ENCODE measurements at places on chromosomes 13 and 19.
A peak's percentile ranks its signal among the peaks of the same experiment; 100 is the strongest.

GRCh38 chr13:99941086-99941485 is 30.5 kb downstream of the ZIC5 start:
- no peak for DNase-seq

DNA sequence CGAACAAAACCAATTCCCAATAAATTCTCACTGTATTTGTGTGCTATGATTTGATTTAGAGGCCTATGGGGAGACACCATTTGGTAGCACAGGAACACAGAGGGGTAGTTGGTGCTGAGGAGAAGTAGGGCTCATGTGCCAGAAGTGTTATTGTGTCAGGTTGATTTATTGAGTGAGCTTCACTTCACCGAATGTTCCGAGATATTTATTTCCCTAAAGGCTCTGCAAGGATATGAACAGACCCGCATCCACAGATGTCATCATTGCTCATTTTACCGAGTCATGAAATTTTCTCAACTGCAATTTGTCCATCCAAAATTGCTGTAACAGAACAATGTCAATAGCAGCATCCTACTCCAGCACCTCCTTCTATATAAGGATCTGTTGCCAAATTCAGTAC is 69.5 kb downstream of the DACH1 start:
- no peak for DNase-seq

- no peak for DNase-seq
Measured at GRCh38 chr13:111627596-111627995, 307.2 kb downstream of the TEX29 start.

DNA sequence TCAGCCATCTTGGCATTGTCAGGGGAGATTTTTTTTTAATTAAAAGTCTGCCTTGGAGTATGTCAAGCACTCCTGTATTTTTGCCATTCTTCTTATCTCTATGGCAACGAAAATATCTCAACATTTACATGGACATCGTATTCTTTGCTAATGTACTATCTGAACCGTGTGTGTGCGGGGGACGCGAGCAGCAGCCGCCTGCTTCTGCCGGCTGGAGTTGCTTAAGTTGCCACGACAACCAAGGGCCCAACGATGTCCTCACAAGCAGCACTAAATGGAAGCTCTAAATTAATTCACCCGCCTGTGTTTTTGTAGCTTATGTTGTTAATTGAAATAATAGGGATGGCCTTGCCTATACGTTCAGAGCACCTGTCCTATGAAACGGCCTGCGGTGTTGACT is 309.5 kb downstream of the TEX29 start:
- DNase-seq = no peak

- DNase-seq = peak; percentile 36
Measured at GRCh38 chr13:93861818-93862217, 617.7 kb downstream of the DCT start.

All from urothelium cell line (cell line).